ENCODE measurements at places on chromosomes 11 and 22.
A peak's percentile ranks its signal among the peaks of the same experiment; 100 is the strongest.

DNA sequence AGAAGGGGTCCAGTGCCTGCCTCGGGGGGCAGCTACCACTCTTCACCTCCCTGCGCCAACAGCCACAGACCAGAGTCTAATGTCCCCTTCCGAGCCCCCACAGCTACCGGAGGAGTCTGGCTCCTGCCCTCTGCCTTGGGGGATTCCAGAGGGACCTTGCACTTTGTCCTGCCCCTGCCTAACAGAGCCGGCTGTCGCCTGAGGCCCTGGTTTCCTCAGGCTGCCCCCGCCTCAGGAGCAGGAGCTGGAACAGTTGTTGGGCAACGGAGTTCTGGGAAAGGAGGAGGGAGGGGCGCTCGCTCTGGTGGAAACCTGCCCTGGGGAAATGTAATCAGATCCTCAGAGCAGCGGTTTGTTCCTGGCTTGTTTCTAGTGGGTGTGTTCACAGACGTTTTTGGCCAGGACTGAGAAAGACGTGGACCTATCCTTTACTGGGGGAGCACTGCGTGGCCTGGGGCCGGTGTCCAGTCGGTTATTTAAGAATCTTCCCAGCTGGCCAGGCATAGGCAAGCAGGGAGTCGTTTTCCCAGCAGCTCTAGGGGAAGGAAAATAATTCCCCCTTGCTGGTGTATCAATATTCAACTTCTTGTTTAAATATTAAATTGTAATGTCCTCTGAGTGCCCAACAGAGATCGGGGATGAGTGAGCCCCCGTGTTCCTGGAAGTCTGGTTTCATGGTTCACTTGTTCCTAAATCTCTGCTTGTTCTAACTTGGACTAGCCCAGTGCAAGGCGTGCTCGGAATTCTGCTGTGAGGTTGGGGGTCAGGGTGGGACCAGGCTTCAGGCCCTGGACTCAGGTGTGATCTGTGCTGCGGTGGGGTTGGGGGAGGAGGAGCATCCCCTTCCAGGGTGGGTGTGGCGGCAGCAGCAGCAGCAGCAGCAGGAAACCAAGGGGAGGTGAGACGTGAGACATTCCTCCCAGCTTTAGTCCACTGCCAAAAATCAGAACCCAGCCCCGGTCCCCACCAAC, 32.1 kb downstream of the A4GALT start:
- DNase-seq = peak; percentile 83

DNA sequence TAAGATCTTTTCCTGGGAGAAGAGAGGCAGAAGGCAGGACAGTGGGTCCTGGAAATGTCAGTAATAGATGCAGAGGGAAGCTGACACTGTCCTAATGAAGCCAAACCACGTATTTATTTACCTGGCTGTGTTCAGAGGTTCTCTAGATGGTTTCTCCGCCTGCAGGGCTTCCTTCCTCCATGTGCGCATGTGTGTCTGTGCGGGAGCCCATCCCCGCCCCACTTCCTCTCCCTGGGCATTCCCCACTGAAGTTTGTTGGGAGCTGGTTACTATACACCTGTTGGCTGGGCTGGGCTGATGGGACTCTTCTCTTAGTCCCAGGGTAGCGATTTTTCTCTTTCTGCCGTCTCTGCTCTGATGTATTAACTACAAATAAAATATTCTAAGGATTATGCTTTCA, 204.9 kb upstream of the TBCEL start:
- DNase-seq = no peak

GRCh38 chr11:69704508-69705253, 859 bp upstream of the FGF19 start:
- DNase-seq = no peak

DNA sequence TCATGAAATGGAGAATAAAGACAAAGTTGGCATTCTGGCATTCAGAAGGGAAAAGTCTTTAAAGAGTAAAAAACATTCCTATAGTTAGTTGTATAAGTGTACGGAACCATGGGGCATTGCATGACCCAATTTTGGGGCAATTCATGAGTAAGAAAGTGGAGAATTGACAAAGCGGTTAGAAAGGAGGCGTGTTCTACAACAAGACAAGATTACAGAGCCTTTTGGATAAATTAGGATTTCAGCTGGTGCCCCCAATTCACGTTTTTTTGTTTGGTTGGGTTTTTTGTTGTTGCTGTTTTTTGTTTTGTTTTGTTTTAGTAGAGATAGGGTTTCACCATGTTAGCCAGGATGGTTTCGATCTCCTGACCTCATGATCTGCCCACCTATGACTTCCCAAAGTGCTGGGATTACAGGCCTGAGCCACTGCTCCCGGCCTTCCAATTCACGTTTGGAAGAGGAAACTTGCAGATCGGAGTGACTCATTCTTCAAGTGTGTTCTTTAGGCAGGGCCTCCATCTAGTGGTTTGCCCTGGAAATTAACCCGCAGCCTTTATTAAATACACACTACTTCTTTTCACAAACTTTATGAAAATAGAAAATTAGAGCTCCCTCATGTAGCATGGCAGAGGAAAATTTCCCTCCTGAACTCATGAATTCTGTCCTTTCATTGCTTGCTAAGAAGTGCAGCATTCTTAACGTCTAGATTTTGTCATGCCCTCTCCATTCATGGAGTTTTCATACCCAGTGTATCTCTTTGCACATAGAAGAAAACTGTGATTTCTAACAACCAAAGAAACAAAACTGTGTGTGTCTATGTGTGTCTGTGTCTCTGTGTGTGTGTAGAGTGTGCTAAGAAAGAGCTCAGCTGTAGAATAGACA, 118.1 kb downstream of the BBOX1 start:
- peak; percentile 15 for DNase-seq

DNA sequence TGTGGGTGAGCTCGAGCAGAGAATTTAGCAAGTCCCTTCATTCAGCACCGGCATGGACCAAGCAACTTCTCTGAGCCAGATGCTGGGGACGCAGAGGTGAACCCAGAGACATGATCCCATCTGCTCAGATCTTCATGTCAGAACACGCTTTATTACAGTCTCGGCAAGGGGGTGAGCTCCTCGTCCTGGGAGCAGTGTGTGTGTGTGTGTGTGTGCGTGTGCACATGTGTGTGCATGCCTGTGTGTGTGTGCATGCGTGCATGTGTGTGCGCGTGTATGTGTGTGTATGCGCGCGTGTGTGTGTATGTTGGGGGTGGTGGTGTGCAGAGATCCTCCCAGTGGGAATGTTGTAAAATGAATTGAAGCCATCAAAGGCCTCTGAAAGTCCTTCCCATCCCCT, 9.8 kb downstream of the MIAT start:
- no peak for DNase-seq

DNA sequence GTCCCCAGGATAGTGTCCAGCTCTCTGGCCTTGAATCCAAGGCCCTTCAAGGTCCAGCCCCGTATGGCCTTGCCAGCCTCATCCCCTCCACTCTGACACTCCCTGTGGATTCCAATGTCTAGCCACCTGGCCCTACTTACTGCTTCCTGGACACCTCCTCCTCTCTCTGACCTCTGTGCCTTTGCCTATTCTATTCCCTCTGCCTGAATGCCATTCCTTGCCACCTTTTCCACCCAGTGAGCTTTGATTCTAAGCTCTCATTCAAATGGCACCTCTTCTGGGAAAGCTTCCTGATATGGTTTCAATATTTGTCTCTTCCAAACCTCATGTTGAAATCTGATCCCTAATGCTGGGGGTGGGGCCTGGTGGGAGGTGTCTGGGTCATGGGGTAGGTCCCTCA, 31.9 kb upstream of the TTLL12 start:
- DNase-seq = no peak

DNA sequence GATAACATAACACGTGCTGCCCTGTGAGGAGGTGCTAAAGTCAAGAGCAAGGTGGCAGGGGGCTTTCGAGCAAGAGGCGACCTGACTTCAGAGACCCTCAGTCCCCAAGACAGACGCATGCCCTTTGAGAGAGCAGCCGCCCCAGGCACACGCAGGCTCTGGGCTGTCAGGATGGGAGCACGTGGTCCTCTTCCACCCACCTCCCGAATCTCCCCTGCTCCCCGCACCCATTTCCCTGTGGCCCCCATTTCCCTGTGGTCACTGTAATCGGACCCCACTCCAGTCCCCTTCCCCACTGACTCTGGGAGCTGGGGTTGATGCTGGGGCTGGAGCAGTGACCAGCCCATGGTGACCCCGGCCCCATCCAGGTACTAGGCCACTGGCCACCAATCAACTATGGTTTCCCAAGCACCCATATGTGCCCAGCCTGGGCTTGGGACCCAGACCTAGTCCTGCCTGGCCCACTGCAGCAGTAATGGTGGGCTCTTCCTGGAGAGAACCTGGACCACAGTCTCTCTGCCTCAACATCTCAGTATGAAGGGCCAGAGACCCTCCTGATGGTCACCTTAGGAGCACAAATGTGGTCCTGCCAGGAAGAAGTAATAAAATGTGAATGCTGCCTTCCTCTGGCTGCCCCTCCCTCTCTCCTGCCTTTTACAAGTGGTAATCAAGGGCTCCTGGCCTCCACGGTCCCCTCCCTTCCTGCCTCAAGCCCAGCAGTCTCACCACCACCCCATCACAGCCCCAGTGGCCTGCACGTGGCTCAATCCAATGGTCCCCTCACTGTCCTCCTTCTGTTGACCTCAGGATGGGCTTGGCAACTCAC, 39.0 kb downstream of the IGLL5 start:
- no peak for DNase-seq

DNA sequence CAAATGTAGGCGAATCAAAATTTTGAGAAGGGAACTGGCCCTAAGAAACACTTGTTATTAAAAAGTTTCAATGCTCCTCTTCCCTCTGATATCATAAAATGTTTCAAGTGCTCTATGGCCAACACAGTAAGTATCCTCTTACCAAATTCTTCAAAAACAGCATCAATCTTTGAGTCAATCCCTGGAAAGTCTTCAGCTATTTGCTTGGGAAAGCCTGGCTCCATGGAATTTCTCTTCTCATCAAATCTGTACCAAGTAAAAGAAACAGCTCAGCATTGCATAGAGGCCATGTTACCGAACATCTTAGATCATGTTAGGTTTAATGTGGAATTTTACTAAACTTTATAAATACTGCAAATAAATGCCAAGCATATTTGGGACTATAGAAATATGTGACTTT, 6.3 kb downstream of the MMP3 start:
- no peak for DNase-seq

- DNase-seq = no peak
These were observed 35.4 kb upstream of the IGSF9B start for GRCh38 chr11:133992121-133992520.
